ENCODE measurements at places on chromosomes 1 and 21.

- no peak for DNase-seq
These were observed 6.1 kb downstream of the AK2 start for GRCh38 chr1:33030575-33030974.

GRCh38 chr1:92484472-92485380, 2.0 kb downstream of the GFI1 start:
- DNase-seq = no peak

DNA sequence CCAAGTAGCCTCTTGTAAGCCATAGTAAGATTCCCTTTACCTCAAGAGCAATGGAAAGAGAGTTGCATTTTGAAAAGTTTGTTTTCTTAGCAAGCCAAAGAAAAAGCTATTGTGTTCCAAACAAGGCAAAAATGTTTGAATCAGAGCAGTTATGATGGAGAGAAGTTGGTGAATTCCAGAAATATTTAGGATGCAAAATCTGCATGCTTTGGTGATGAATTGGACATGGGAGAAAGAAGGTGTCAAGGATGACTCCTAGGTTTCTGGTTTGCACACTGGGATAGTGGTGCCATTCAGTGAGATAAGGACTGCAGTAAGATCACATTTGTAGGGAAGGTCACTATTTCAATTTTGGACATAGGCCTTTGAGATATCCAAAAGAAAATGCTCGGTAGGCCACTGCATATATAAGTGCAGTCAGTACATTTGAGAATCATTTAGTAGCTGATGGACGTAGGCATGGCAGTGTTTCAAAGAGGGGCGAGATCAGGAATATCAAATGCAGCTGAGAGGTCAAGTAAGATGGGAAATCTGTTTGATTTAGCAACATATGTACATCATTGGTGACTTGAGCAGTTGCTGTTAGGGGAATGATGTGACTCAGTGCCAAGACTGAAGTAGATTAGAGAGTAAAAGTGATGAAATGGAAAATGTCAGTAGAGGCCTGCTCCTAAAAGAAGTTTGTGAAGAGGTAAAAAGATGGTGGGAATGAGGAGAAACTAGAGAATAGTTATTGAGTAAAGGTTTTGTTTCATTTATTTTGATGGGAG, 33.9 kb upstream of the GPR25 start:
- DNase-seq = no peak

- no peak for DNase-seq
These were observed 144.7 kb downstream of the BARHL2 start for GRCh38 chr1:90572446-90572845.

- no peak for DNase-seq
These were observed 90.4 kb upstream of the VAV3 start for GRCh38 chr1:108055387-108055786.

DNA sequence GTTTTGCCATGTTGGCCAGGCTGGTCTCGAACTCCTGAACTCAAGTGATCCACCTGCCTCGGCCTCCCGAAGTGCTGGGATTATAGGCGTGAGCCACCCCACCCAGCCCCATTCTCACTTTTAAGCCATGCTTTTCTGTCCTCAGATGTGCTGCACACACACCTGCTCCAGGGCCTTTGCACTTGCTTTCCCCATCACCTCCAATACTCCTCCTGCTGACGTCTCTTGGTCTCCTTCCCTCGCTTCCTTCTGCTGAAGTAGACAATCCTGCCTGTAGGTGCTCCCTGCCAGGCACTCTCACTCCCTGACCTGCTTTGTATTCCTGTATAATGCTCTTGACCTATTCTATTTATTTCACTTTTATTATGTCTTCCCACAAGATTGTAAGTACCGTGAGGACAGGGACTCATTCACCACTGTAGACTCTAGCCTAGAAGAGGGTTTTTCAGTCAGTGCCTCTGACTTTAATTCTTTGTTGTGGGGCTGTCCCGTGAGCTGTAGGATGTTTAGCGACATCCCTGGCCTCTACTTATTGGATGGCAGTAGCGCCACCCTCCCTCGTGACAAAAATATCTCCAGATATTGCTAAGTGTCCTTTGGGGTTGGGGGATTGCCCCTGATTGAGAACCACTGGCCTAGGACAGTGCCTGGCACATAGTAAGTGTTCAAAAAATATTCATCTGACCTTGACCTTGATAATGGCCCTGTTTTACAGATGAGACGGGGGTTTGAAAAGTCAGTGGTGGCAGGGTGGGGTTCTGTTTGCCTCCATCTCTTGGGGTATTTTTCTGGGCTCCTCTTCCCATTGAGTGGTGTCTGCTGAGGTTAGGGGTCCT, 4.6 kb downstream of the TNFRSF1B start:
- DNase-seq = no peak

DNA sequence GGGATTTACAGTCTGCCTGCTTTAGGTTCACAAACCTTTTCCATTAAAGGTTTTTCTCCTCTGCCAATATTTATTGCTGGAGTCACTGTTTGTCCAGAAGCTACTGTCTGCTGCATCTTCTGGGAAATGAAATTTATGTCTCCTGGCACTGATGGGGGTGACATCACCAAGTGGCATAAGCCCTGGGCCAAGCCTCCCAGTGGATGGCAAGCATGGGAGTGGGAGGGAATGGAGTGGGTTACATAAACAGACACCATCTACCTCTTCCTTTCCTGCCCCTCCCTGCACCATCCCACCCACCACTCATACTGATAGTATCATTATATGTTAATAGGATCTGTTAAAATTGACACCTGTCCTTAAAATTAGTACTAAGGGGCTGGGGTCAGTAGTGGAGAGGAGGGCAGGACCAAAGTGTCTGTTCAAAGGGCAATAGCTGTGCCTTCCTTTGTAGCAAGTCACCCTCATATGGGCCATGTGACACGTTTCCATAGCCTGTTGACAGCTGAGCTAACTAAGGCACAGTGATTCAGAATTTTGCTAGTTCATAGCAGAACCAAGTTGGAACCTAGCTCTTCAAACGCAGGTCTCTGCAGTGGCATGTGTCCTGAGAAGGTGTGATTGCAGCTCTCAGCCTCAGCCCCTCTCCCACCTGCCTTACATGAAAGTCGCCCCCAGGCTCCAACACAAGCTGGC, 71.0 kb downstream of the MAB21L3 start:
- no peak for DNase-seq

GRCh38 chr1:151806170-151806569, 951 bp upstream of the LINGO4 start:
- no peak for DNase-seq
